C1 segment of cervical spinal cord (tissue), 14 donors: ENCODE measurements at places on chromosomes 7 and 10.

GRCh38 chr7:65295409-65295808 lies 78.2 kb upstream of the ZNF92 start:
- no peak for DNase-seq

DNA sequence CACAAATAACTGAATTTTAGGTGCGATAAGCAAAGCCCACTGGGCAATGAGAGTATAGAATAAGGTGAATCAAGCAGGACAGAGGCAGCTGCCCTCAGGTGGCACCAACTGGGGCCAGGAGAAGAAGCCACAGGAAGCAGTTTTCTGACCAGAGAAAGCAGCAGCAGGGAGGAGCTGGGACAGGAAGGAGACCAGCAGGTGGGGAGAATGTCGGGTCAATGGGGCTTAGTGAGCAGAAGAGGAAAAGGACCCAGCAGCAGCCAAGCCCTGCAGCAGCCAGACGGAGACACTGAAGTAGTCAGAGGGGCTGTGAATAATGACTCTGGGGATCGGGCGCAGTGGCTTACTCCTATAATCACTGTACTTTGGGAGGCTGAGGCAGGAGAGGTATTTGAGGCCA lies 209.6 kb upstream of the SH2B2 start:
- no peak for DNase-seq

DNA sequence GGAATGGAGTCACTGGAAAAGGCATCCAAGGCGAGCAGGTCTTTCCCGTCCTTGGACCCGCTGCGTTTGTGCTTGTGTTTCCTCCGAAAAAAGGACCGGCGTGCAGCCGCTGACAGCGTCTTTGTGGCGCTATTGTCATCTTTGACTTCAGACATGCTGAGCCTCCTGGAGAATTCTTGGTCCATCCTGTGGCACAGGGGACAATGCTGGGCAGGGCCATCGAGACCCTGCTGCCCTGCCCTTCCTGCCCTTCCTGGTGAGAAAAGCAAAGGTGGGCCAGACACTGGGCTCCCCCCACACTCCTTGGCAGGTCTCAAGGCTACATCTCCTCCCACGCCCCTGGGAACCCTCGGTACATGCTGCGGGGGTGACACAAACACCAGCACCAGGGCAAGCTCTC lies 120.9 kb downstream of the DLG5 start:
- DNase-seq: no peak

- no peak for DNase-seq
These were observed 470.8 kb upstream of the ZMIZ1 start for GRCh38 chr10:78597796-78598555.

DNA sequence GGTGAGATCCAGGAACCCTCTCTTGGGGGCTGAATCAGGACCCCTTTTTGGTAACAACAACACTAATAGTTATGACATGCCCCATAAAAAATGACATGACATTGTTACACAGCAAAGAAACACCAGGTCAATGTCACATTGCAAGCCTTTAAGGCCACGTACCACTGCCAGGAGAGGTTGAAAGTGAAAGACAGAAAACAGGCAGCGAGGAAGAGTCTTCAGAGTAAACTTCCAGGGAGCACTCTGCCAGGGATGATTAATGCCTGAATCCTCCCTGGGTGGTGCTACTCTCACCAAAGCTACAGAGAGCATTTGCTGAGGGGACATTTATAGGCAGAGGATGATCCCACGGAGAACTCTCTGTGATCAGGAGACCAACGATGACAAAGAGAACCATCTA lies 551.6 kb downstream of the CALN1 start:
- no peak for DNase-seq
